ENCODE measurements at places on chromosomes 2 and 18.

- no peak for DNase-seq
Measured at GRCh38 chr2:85659324-85659981, 8.5 kb downstream of the SFTPB start.

- no peak for DNase-seq
Measured at GRCh38 chr2:133247631-133248030, 320.6 kb downstream of the NCKAP5 start.

GRCh38 chr2:118993392-118993752, 51.4 kb downstream of the MARCO start:
- DNase-seq = no peak

DNA sequence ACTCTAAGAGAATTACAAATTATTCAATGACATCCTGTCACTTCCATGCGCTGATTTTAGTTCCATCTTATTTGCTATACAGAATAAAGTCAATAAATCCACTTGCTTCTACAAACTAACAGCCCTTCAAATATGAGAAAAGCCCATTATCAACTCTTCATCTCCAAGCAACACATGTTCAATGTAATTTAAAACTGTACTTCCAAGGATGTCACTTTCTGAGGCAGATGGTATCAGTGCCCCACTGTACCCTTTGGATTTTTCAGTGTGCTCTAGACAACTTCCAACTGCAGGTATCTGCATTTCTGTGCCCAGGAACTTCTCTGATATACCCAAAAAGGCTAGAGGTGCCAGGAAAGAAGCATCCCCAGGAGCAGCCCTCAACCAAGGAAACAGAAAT, 87.6 kb downstream of the SMAD2 start:
- DNase-seq = no peak

GRCh38 chr2:158990397-158991214, 22.2 kb downstream of the TANC1 start:
- DNase-seq = no peak

DNA sequence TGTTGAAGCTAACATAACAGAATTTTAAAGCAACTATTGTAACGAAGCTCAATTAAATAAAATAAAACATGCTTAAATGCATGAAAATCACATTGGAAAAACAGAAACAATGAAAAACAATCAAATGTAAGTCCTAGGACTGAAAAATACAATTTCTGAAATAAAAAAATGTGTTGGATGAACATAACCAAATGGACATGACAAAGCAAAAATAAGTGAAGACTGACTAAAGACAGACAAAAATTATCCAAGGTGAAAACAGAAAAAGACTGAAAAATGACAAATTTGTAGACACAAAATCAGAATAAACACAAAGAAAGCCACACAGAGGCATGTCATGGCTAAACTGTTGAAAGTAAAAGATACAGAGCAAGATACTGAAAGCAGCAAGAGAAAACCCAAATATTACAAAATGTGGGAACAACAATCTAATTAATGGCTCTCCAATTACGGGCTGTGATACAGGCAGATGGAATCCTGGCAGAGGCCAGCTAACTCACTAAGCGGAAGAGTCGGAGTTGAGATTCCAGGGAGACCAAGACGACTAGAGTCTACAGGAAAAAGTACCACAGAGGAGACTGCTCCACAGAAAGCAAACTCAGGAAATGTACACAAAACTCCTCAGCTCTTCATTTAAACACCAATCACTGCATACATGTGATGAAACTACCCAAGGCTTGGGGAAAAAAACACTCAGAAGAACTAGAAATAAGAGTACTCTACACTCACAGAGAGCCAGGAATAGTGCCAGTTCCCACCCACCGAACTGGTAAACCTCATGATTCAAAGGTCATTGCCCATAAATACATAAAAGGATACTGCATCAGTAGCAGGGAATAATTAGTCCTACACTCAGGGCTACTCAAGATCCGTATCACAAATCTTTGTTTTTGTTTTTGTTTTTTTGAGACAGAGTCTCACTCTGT, 83.6 kb downstream of the ATAD2B start:
- DNase-seq = no peak

- DNase-seq = no peak
Measured at GRCh38 chr2:136136931-136137330, 19.0 kb upstream of the CXCR4 start.

Data from SIG-M5 (cell line).